ENCODE measurements at places on chromosomes 13 and 19.
A peak's percentile ranks its signal among the peaks of the same experiment; 100 is the strongest.

GRCh38 chr19:1453525-1454364 lies 3.8 kb downstream of the APC2 start:
- no peak overlapping the region for H3K27ac ChIP-seq
- DNase-seq: peak; percentile 99
- H3K4me3 ChIP-seq: no peak overlapping the region
- no peaks in the 10 kb centered on the region for H3K36me3 ChIP-seq

DNA sequence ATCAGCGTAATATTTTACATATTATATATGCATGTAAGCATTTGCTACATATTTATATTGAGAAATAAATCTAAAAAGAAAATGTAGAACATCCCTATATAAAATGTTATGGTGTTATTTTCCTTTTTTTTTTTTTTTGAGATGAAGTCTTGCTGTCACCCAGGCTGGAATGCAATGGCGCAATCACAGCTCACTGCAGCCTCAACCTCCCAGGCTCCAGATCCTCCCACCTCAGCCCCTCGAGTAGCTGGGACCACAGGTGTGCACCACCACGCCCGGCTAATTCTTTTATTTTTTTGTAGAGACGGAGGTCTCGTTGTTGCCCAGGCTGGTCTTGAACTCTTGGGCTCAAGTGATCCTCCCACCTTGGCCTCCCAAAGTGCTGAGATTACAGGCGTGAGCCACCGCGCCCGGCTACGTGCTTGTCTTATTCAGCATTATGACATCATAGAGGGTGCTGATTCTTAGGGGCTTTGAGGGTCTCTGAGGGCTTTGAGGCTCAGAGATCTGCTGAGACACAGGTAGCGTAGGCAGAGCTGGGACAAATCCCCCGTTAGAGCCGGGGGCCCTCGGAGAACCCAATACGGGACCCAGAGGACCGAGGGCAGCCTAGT lies 101.9 kb downstream of the GADD45B start:
- H3K4me1 ChIP-seq: peaks cover 38% of the 10 kb centered on the region
- H3K36me3 ChIP-seq: no peaks in the 10 kb centered on the region
- no peaks in the 10 kb centered on the region for H3K27me3 ChIP-seq
- peak overlapping the region; percentile 95 for H3K27ac ChIP-seq
- peak overlapping the region; percentile 73 for H3K4me3 ChIP-seq
- DNase-seq: no peak

- H3K4me3 ChIP-seq: no peak overlapping the region
- DNase-seq: no peak
- H3K27me3 ChIP-seq: no peaks in the 10 kb centered on the region
- no peak overlapping the region for H3K27ac ChIP-seq
- H3K36me3 ChIP-seq: no peaks in the 10 kb centered on the region
Measured at GRCh38 chr13:22967669-22968068, 213.1 kb upstream of the SGCG start.

DNA sequence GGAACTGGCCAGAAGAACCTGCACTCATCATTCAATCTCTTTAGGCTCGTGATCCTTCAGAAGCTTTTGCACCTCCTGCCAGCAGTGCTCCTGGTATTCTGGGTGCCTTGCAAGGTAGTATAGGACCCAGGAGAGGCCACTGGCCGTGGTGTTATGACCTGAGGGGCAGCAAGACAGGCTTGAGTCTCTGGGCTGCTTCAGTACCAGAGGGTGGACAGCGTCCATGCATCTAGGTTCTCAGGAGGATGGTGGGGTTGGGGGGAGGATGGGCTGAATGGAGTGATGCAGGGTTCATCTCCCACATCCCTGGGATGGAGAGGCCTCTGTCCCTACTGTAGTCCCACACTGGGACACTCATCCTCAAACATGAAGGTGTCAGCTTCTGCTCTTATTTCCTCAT lies 41.1 kb downstream of the OR10H4 start:
- H3K27me3 ChIP-seq: no peaks in the 10 kb centered on the region
- H3K27ac ChIP-seq: no peak overlapping the region
- no peaks in the 10 kb centered on the region for H3K4me1 ChIP-seq
- no peak overlapping the region for H3K4me3 ChIP-seq

- H3K27ac ChIP-seq: no peak overlapping the region
- H3K4me3 ChIP-seq: no peak overlapping the region
- no peak for DNase-seq
- peaks cover 8% of the 10 kb centered on the region for H3K36me3 ChIP-seq
Measured at GRCh38 chr19:34182125-34182524, 9.8 kb downstream of the LSM14A start.

DNA sequence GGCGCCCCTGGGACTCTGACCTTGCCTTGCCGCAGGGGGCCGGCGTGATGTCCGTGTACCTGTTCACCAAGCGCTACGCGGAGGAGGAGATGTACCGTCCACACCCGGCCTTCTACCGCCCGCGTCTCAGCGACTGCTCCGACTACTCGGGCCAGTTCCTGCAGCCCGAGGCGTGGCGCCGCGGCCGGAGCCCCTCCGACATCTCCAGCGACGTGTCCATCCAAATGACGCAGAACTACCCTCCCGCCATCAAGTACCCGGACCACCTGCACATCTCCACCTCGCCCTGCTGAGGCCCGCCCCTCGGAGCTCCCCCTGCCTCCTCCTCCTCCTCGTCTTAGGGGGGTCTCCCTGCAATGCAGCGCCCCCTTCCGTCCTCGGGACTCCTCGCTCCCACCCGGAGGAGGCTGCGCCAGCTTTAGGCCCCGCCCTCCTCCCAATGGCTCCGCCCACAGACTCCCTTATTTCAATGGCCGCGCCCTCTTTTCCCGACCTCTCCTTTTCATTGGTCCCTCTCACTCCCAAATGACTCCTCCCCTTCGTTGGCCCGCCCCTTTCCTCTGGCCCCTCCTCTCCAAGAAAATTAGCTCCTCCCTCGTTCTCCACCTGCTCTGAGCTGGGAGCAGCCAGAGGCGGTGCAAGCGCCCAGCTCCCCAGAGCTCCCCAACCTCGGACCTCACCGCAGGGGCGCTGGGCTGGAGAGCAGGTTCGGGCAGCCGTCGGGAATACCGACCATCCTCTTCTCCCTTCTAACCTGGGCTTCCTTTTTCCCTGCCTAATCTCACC lies 20.5 kb upstream of the CACNG8 start:
- H3K27ac ChIP-seq: no peak overlapping the region
- H3K4me3 ChIP-seq: no peak overlapping the region
- H3K4me1 ChIP-seq: no peaks in the 10 kb centered on the region

DNA sequence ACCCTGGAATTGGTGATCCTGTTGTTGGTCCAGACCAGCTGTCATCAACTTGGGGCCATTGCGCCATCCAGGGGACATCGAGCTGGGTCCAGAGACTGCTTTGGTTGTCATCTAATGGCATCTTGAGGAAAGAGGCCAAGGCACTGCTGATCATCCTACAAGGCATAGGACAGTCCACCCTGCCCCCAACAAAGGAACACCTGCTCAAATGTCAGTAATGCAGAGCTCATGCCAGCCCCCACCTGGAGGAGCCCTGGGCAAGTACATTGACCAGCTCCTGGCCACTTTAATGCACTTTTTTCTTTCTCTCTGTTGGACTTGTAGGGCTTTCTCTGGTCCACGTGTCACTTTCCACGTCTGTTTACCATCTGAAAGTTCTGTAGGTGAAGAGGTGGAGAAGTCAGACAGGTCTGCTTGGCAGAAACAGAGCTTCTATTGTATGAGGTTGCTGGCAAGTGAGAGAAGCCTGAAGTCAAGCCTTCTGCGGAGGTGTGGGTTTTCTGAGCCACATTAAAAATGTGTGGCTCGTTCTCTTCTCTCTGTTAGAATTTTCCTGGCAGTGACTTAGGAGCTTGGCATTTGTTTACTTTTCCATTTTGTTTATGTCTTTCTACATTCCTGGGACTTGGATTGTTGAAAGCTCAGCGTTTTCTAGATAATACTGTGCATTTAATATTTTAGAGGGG lies 124.0 kb upstream of the RNF113B start:
- peak overlapping the region; percentile 49 for H3K27ac ChIP-seq
- no peak overlapping the region for H3K4me3 ChIP-seq
- H3K4me1 ChIP-seq: peaks cover 18% of the 10 kb centered on the region
- H3K36me3 ChIP-seq: no peaks in the 10 kb centered on the region
- no peak for DNase-seq
- H3K27me3 ChIP-seq: no peaks in the 10 kb centered on the region

DNA sequence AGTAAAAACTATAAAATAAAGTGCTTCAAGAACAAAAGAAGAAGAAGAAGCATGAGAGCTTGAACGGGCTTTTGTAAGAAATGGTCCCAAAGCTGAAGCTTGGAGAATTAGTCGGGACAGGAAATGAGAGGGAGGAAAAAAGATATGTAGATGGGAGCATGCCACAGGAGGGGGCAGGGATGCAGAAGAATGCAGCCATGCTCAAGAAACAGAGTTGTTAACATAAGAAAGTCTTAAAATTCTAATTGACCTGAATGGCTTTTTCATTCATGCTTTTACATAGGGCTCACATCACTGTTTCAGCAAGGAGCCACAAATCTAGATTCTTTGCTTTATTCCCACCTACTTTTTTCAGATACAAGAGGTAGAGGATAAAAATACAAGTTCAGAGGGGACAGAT lies 27.7 kb upstream of the NBEA start:
- no peak for DNase-seq
- H3K27me3 ChIP-seq: no peaks in the 10 kb centered on the region
- H3K4me1 ChIP-seq: no peaks in the 10 kb centered on the region
- H3K27ac ChIP-seq: no peak overlapping the region
- H3K36me3 ChIP-seq: no peaks in the 10 kb centered on the region

DNA sequence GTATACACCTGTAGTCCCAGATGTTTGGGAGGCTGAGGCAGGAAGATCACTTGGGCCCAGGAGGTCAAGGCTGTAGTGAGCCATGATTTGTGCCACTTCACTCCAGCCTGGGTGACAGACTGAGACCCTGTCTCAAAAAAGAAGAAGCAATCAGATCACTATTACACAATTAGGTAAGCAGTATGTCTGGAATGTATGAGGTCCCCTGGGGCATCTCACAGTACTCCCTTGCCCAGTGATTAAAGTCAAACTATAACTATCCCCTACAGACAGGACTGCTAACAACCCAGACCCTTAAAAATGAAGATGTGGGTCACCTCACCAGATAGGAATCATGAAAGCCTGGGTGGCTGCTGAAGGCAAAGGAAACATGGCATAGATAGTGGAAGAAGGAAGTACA lies 9.4 kb upstream of the PAN3 start:
- H3K36me3 ChIP-seq: no peaks in the 10 kb centered on the region
- no peaks in the 10 kb centered on the region for H3K27me3 ChIP-seq
- H3K27ac ChIP-seq: no peak overlapping the region
- H3K4me1 ChIP-seq: no peaks in the 10 kb centered on the region

DNA sequence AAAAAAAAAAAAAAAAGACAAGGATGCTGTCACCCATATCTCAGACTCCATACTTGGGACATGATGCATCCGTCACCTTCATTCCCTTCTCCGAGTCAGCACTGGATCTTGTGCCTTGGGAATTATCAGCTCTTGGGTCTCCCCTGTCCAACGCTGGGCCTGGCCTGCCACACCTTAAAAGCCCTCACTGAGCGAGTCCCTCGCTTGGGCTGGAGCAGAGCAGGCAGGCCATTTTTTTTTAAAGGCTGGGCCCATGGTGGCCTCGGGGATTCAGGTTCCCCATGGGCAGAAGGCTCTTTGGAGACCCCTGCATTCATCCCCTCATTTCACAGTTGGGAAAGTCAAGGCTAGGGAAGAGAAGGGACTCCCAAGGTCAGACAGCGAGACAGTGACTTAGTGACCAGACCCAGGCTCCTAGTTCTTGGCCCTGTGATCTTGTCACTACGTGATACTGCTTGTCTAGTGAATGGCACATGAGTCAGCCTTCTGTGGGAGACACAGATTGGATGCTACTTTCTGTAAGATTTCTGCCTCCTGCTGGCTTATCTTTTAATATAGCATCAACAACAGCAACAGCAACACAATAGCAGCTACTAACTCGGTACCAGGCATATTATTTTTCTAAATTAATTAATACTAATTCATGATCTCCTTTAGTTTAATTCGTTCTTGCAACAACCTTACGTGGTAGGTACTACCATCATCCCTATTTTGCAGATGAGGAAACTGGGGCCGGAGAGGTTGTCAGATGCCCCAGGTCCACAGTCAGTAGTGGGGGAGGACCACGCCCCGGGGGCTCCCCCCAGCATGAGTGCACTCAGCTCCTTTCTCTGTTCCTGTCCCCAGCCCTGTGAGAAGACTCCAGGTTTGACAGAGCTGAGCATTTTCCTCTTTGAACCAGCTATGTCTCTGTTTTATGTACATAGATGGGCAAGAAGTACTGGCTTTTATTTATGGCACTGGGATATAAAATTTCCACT lies 27.4 kb upstream of the ZNF536 start:
- H3K4me1 ChIP-seq: no peaks in the 10 kb centered on the region
- no peak overlapping the region for H3K4me3 ChIP-seq
- DNase-seq: no peak
- H3K27ac ChIP-seq: no peak overlapping the region
- no peaks in the 10 kb centered on the region for H3K36me3 ChIP-seq
- H3K27me3 ChIP-seq: no peaks in the 10 kb centered on the region

- peak; percentile 22 for DNase-seq
- H3K27ac ChIP-seq: no peak overlapping the region
- H3K4me3 ChIP-seq: no peak overlapping the region
- no peaks in the 10 kb centered on the region for H3K36me3 ChIP-seq
Measured at GRCh38 chr13:108427355-108427754, 157.8 kb downstream of the TNFSF13B start.

DNA sequence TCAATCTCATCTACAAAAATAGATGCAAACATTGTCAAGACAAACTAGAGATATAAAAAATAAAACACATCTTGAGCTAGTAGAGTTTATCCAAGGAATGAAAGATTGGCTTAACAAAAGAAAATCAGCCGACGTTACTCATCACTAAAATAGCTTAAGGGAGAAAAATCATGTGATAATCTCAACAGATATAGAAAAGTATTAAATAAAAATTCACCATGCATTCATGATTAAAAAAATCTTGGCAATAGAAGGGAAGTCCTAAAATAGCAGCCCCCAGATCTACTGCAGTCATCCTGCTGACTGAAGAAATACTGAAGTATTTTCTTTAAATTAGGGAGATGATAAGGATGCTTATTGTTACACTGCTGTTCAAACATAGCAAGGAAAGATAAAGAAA lies 12.6 kb upstream of the DCLK1 start:
- no peak overlapping the region for H3K4me3 ChIP-seq
- DNase-seq: no peak
- no peaks in the 10 kb centered on the region for H3K36me3 ChIP-seq
- H3K27me3 ChIP-seq: no peaks in the 10 kb centered on the region

DNA sequence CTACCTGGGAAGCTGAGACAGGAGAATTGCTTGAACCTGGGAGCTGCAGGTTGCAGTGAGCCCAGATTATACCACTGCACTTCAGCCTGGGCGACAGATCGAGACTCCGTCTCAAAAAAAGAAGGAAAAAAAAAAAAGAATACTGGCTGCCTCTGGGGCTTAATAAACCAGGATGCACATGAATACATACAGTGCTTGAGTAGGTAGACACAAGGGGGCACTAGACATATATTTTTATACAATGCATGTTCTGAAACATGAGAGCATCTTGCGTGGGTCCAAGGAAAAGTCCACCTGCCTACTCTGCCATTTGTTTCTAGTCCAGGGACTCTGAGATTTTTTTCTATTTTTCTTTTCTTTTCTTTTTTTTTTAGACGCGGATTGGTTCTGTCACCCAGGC lies 31.2 kb downstream of the KEAP1 start:
- H3K27ac ChIP-seq: no peak overlapping the region
- no peaks in the 10 kb centered on the region for H3K4me1 ChIP-seq
- no peaks in the 10 kb centered on the region for H3K36me3 ChIP-seq
- H3K27me3 ChIP-seq: no peaks in the 10 kb centered on the region
- H3K4me3 ChIP-seq: no peak overlapping the region
